ENCODE measurements at places on chromosomes 2 and 18.

DNA sequence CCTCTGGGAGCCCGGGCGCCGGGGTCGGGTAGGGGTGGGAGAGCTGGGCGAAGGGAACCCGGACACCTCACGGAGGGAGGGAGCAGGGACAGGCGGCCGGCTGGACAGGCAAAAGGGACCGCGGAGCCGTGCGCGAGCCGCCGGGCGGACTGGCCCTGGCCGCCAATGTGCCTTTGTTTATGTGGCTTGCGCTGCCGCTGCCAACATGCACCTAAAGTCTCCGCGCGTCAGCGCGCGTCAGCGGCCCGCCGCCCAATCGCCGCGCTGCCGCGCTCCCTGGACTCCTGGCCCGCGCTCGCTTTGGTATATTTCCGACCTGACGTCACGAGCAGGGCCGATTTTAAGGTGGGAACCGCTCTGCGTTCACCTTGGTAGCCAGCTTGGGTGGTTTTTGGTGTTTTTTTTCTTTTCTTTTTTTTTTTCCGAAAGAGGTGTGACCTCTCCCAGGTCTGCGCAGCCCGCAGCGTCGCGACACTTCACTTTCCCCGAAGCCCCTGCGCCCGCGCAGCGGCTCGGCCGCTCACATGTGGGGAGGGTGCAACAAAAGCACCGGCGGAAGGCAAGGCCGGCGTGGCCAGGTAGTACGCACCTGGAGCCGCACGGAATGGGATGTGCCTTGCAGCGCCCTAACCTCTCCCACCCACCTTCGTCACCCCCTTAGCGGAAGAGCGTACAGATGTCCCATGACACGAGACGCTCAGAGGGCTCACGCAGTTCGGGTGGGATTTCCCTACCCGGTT lies at the start of gene NR4A2:
Gene NR4A2, minus strand, starts transcription at position 188 of the 740 bp plus-strand sequence. CDS start 2,535 bp downstream, outside the sequence.
- DNase-seq = peak; percentile 81

GRCh38 chr18:34867520-34867919 lies 157.4 kb downstream of the DTNA start:
- no peak for DNase-seq

DNA sequence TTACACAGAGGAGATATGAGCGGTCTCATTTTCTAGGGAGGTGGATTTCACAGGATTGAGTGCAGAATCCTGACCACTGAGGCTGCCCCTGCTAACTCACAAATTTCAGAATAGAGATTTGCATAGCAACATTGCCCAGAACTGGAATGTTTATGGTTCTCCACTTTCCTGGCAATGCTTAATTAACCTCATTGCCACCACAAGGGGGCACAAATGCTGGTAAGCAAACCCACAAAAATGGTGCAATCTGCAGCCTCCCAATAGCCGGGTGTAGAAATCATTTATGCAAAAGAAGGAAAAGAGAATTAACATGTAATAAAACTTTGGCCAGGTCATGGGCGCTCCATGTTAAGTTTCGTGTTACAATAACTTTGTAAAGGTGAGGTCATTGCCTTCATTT lies 112.4 kb downstream of the CYRIA start:
- DNase-seq = no peak

DNA sequence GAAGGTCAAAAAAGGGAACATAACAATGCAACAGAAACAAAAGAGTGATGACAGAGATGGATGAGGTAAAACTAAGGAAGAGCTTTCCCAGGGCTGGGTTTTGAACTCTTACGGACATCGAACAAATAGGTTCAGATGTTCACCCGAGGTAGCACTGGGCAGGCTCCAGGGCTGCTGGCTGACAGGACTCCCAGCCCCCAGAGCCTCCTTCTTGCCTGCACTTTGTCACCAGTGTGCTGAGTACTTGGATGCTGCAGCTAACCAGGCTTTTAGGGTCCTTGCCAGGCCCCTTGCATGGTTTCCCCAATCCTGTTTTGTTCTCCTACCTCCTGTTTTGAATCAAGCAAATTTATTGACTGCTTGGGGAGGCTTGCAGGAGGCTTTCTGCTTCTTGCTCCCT lies 322.9 kb downstream of the DYSF start:
- no peak for DNase-seq

GRCh38 chr2:119760237-119760955 lies 674 bp downstream of the PTPN4 start:
- DNase-seq = peak; percentile 17
